Daoy (cell line): ENCODE measurements at places on chromosomes 6 and 20. TPM values are rescaled to one million over a fixed set of nuclear protein-coding genes. Genes with fewer than 3 reads are reported as not detected.

Gene GHRH
- not detected in 2 replicates for total RNA-seq

Gene CST3
- total RNA-seq: 46.3 and 46.6 TPM in 2 replicates

Gene CASS4
- total RNA-seq: 0.09 and 0.17 TPM in 2 replicates

Gene ID4
- total RNA-seq: 2.1 and 3.0 TPM in 2 replicates

Gene RPN2
- total RNA-seq: 187 and 191 TPM in 2 replicates

Gene GATA5
- total RNA-seq: not detected in 2 replicates

Gene RBM24
- total RNA-seq: 7.9 and 12.5 TPM in 2 replicates

DNA sequence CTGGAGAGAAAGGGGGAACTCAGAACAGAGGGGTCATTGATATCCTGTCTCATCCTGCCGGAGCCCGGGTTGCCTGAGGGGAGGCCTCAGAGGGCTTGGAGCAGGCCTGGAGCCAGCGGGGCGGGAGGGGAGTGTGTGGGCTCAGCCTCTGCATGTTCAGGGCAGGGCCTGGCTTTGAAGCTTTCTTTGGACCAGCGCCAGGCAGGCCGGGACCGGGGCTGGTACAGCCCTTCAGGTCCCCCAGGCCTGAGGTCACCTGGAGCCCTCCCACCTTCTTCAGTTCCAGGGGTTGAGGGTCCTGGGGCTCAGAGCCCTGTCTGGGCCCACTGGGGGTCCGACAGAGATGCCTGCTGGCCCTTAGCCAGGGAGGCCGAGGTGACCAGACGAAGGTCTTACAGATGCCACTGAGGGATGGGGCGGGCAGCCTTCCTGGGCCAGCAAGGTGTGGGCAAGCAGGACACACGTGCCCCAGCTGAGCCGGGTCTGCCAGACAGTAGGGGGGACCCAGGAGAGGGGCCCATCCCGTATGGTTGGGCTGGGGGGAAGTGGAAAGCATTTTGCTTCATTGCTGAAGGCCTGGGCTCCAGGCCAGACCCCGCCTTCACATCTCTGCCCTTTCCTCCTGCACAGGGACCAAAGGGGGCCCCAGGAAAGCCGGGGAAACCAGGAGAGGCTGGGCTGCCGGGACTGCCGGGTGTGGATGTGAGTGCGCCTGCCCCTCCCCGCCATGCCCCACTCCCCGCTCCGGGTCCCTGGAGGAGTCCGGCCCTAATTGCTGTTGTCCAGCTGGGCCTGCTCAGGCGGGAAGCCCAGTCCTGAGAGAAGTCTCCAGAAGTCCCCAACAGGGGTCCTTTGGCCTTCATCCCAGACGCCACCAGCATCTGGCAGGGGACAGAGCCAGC is 2.0 kb downstream of the COL9A3 start:
- peak; percentile 82 for DNase-seq

DNA sequence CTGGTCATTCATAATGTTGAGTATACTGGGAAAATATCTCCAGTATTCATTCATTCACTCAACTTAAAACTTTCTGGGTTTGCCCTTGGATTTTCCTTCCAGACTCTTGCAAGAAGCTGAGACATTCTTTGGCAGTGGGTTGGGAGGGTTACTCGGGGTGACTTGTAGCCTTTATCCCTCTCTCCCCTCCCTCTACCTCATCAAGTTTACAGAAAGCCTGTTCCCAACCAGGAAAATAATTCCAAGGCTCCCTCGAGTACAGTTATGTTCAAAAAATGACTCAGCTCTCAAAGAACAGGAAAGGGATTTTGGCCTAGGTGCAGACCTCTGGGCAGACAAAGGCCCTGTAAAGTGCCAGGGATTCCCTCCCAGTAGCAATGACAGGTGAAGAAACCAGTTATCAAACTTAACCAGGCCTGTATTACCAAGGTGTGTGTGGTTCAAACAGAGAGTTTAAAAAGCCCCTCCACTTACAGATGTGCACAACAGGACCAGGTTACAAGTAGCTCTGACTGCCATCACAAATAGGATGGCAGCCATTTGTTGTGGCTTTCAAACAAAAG is 22.2 kb downstream of the FKBP1A start:
- DNase-seq: no peak

DNA sequence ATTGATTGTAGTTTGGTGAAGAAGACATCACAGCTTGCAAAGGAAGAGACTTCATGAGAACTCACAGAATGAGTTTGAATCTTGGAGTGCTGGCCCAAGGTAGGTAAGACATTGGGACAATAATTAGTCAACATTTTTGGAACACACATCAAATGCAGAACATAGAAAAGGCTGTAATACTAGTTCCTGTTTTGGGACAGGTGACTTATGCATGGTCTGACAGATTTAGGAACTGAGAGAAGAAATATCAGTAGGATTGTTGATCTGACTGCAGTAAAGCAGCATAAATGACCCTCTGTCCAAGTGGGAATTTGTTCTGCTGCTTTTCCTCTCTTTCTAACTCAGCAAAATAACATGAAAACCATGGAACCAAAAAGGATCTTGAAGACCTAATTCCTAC is 102.3 kb upstream of the MAP3K7 start:
- DNase-seq: no peak
